Skeletal muscle tissue (tissue), 5 donors: ENCODE measurements at places on chromosomes 5 and 9. TPM values are rescaled to one million over a fixed set of nuclear protein-coding genes. Genes with fewer than 3 reads are reported as not detected.

SLCO6A1 gene
- 0.52 TPM for total RNA-seq

CYSRT1 gene
- total RNA-seq = not detected

EHMT1 gene
- 43.3 TPM for total RNA-seq

DAB2IP gene
- total RNA-seq = 12.5 TPM

SLC6A18 gene
- total RNA-seq = not detected

CHSY3 gene
- 12.5 TPM for total RNA-seq
